ENCODE measurements at places on chromosomes 2 and 18.

DNA sequence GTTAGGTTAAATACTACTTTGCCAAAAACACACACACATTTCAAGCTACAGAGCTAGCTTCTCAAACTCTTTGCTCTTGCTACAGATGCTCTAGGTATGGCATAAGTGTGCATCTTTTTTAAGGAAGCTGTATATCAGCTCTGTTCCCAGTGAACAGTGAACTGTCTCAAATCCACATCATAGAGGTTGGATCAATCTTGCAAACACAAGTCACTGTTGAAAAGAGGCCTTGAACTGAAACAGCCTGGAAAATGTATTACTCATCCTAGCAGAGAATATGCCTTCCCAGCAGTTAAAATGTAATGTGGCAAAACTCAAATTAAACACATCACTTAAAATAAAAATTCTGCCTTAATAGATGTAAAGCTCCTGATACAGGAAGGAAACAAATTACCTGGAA, 151.8 kb downstream of the WDPCP start:
- DNase-seq: no peak

GRCh38 chr2:143397884-143398614, 268.8 kb downstream of the ARHGAP15 start:
- no peak for DNase-seq

GRCh38 chr2:217206016-217206725, 346.3 kb upstream of the TNP1 start:
- DNase-seq: no peak

- DNase-seq: peak; percentile 93
Observed at GRCh38 chr2:199459286-199460100, 1.8 kb upstream of the SATB2 start.

- DNase-seq: no peak
Observed at GRCh38 chr2:102422910-102423309, at the start of gene IL18RAP. Gene IL18RAP (plus strand): TSS chr2:102423160. CDS start chr2:102423278, 118 bp downstream.

- no peak for DNase-seq
Observed at GRCh38 chr18:33184175-33184574, 256.3 kb downstream of the CCDC178 start.

GRCh38 chr2:121255358-121255757, 29.6 kb downstream of the TFCP2L1 start:
- no peak for DNase-seq

- DNase-seq: peak; percentile 33
Observed at GRCh38 chr2:22628221-22628620, 756.8 kb upstream of the KLHL29 start.

DNA sequence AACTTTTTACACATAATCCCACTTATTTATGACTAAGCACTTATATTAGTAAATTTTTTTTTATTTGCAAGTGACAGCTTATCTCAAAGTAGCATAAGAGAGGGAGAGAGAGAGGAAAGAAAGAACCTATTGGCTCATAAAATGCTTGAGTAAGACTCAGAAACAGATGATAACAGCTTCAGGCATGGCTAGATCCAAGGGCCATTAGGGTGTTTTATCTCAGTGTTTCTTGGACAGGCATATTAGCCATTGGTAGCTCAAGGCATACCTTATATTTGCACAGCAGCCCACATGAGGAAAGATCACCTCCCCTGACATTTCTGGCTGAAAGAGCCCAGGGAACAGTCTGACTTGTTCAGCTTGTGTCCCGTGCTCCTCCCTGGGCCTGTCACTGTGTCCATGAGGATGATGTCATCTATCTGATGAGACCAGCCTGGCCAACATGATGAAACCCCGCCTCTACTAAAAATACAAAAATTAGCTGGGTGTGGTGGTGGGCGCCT, 64.4 kb downstream of the IL1R2 start:
- no peak for DNase-seq

- peak; percentile 85 for DNase-seq
Observed at GRCh38 chr2:219218217-219218731, 484 bp downstream of the ABCB6 start.

DNA sequence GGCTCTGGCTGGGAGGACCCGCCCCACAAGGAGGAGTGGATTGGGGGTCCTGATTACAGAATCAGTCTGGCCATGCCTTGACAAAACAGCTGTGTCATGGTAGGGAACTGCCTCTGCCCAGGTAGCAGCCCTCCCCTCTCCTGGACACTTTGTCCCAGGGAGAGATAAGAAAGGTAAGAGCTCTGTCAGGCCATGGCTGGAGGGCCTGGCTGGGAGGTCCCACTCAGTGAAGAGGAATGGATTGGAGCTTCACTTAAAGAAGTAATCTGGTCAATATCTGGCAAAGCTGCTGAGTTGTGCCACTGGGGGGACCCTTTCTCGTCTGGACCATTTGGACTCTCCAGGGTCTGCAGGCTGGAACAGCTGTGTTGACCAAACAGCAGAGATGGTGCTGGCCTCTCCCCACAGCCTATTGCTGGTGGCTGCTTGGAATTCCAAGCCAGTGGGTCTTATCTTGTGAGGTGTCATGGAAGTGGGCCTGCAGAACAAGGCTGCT, 75.4 kb downstream of the EPC2 start:
- DNase-seq: peak; percentile 23

DNA sequence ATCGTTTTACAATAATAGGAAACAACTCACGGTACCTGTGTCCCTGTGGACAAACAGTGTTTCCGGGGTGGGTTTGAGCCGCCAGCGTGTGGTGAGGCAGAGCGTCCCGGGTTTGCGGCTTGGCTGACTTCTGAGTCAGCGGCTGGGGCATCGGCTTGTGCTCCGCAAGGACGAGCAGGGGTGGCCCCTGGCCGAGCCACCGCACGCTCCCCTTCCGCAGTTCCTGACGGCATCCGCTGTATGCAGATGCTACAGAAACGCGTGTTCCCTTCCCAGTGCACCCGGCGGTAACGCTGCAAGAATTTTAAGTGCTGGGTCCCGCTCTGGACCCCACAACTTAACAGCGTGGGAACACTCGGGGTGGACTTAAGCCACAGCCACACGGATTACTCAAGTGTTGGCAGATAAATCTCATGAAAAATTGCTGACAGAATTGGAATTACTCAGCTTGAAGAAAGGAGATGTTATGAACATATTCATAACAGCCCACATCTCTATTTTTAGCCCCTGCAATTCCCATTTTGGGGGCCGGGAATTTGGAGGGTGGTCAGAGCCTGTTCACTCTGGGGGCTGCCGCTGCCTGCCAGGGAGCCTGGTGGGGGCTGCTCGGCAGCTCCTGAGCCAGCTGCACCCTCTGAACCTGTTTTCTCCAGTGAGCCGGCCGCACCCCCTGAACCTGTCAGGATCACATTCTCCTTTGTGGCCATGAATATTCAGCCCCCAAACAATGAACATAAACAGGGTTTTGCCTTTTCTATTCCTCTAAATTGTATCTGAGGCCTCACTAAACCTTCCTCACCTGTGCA, 12.6 kb upstream of the KCNG2 start:
- no peak for DNase-seq

GRCh38 chr2:133780099-133780996, 212.1 kb upstream of the NCKAP5 start:
- DNase-seq: peak; percentile 61

DNA sequence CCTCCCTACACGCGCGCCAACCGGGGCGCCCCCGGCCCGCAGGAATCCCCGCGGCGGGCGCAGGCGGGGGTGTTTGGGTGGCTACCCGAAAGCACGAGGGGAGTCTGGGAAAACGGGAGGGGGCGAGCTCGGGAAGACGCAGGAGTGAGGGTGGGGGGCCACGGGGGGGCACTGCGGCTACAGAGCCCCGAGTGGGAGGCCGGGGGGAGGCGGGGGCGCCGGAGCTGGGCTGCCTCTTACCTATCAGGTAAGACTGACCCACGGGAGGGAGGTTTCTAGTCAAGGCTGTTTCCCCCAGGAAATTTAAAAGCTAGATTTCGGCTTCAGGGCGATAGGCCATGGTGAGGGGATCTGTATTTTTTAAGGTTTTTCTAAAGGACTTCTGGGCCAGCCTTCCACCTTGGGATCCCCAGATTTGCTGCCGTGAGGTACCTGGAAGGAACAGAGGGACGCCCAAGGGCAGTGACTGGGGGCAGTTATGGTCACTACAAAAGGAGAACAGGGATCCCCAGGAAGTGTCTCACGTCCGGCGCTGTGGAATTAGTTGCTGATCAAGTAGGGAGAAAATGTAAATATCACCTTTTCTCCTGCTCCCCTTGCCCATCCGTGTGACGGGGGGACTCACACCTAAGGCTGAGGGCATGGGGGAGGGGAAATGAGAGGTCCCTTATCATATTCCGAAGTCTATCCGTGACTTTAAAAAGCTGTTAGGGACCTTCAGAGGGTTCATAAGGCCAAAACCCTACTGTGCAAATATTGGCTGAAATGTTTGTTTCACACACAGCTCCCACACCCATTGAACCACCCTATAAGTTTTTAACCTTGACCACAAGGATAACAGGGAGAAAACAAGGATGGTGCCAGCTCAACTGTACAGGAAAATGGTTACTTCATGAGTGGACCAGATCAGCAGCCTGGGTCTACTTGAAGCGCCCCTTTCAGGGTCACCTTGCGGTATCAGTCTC, 638 bp upstream of the IRS1 start:
- DNase-seq: no peak

- no peak for DNase-seq
Observed at GRCh38 chr2:96131152-96131812, 7.0 kb downstream of the ASTL start.

DNA sequence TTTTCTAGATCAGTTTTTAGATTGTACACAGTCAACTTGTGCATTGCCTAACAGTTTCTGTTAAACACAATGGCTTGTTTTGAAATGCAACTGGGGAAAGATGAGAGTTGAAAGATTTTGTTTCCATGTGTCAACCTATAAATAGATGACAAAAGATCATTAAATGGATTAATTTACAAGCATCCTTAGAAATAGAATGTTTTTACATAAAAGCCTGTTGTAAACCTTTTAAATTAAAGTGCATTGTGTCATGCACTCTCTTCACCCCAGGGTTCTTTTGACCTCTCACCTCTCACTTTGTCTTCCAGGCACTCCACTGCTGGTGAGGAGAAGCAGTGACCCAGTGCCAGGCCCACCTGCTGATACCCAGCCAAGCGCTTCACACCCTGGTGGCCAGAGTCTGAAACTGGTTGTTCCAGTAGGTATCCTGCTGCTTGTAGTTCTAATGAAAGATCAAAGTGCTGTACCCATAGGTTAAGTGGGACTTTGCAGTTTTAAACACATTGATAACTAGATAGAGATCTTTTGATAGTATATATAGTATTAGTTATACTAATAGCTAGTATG, 502.1 kb downstream of the PARD3B start:
- no peak for DNase-seq

- DNase-seq: no peak
Observed at GRCh38 chr2:32235315-32235714, 29.4 kb downstream of the NLRC4 start.

DNA sequence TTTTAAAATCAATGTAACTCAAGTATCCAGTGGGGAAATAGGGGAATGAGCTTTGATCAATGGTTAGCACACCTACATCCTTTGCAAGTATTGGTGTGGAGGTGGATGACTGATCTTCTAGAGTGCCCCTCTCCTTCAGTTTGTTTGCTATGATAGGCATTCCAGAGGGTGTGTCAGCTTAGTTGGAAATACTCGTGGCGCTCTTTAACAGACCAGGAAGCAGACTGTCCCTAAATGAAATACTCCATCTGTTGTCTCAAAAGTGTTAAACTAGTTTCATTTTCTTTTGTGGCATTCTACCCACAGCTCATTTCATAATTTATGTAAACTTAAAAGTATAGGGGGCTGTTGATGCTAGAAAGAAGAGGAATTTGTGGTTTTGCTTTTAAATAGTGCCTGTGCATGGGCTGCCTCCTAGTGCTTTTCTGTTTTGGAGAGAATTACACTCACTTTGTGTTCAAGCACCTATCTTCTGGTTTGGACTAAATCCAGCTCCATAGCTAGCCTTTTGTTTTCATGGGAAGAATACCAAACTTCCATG, 66.2 kb downstream of the STAT1 start:
- no peak for DNase-seq

GRCh38 chr2:241811952-241812729, 3.1 kb downstream of the NEU4 start:
- DNase-seq: no peak

DNA sequence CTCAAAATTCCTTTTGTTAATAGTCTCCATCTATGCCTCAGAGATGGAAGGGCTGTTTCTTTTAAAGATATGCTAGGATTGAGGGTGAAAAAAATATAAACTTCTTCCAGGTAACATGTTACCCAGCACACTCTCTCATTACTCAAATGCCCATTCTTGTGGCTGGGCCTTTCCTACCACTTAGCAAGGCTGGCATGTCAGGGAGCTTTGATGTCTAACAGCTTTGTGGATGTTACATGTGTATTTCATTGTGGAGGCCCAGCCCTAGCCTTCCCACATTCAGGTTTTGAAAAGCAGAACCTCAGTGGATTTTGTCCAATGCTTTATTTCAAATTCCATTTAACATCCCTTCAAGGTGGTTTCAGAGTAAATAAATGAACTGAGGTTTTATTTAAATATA, 191.4 kb downstream of the EPHA4 start:
- DNase-seq: no peak

- no peak for DNase-seq
Observed at GRCh38 chr18:11251891-11252270, 102.5 kb upstream of the PIEZO2 start.

DNA sequence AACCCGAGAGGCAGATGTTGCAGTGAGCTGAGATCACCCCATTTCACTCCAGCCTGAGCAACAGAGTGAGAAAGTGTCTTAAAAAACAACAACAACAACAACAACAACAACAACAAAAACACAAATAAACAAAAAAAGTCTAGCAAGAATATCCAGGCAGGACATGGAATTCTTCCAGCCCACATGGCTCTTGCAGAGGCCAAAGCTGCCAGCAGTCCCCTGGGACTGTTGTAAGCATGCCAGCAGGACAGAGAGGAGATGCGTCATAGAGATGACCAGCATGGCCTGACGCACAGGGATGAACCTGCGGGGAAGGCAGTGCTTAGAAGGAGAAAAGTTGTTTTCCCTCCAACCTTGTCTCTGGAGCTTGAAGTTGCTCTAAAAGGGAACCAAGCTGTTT, 182.3 kb upstream of the PGAP1 start:
- peak; percentile 47 for DNase-seq

DNA sequence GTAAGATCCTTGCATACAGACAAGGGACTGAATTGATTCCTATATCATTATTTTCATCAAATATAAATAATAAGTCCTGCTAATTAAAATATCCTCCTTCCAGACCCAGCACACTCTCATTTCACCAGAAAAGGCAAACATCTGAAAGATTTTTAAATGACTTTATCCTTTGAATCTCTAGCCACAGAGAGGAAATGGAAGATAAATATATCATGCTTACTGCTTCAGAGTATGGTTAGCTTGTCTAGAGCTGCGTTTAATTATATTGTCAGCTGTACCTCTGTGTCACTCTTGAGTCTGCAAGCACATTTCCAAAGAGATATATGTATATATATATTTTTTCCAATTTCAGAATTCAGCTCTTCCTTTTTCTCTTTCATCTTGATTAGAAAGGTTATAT, 232.7 kb downstream of the TRIB2 start:
- no peak for DNase-seq

DNA sequence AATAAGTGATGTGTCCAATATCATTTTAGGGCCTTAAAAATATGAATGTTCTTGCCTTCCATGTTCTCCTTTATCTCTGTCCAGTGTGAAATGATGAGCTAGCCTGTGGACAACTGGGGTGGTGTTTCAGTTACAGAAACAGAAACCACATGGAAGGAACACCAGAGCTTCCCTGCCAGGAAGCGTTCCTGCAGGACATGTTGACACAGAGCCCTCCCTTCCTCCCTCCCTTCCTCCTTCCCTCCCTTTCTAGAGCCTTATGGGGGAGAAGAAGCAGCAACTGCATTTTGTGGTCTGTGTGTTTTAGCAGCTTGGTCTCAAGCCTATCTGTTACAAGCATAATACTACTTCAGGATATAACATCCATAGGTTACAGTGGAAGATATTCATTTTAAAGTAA, 539.7 kb upstream of the NETO1 start:
- DNase-seq: no peak

GRCh38 chr2:69768789-69769188, 26.9 kb downstream of the ANXA4 start:
- no peak for DNase-seq

Data from right hindlimb (tissue), 1 donor.